Brain microvascular endothelial cell (primary cell): ENCODE measurements at places on chromosomes 5 and 9.
A peak's percentile ranks its signal among the peaks of the same experiment; 100 is the strongest.

- DNase-seq, result no peak
These were observed 143.9 kb downstream of the SEMA5A start for GRCh38 chr5:9401786-9402472.

DNA sequence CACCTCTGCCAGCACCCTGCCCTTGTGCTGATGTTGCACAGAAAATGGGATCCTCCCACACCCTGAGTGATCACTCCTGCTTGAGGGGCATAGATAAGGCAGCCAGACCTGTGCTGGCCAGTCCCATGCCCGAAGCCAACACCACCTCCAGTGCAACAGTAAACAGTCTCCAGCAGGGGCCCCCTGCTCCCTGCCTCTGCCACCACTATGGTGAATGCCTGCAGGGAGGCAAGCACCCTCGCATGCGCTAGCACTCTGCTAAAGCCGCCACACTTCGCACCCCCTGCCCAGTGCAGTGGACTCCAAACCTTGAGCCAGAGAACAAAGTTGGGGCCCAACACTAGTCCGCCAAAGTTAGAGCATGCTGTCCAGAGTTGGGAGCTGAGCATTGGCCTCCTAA lies 118.7 kb downstream of the PJA2 start:
- DNase-seq, result no peak

DNA sequence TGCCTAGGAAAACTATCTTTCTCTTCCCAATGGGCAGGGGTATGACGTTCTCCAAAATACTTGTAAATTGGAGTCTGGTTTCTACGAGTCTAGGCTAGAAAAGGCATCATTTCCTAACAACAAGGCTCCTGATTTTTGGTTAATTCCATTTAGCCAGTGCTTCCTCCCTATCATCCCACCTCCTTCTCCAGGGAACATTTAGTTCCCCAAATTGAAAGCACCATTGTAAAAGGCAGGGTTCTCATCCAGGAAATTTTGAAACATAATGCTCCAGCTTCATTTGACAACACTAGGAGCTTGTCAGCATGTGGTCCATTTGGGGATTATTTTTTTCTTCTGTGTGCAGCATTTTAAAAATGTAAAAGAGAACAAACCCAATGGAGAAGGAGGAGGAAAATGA lies 256.5 kb upstream of the GRIA1 start:
- no peak for DNase-seq

GRCh38 chr9:131319486-131319885 lies 30.0 kb downstream of the PLPP7 start:
- no peak for DNase-seq

DNA sequence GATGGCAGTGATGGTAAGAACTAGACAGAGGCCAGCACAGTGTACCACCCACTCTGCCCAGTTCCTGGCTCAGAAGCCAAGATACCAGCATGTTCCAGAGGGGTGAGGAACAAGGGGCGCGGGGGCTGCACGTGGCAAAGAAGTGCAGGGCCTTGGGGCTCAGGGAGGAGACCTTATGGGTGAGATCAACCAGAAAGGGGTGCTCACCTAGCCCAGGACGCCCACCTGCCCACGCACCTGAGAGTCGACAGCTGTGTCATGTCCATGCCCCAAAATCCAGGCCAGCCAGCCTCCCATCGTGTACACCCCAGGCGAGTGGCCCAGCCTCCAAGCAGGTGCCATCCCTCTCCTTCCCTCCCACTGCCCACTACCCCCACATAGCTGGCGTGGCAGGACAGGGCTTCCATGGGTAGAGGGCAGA lies 34.9 kb downstream of the BICD2 start:
- DNase-seq, result no peak

GRCh38 chr5:136894070-136894469 lies 528.7 kb upstream of the TRPC7 start:
- no peak for DNase-seq

DNA sequence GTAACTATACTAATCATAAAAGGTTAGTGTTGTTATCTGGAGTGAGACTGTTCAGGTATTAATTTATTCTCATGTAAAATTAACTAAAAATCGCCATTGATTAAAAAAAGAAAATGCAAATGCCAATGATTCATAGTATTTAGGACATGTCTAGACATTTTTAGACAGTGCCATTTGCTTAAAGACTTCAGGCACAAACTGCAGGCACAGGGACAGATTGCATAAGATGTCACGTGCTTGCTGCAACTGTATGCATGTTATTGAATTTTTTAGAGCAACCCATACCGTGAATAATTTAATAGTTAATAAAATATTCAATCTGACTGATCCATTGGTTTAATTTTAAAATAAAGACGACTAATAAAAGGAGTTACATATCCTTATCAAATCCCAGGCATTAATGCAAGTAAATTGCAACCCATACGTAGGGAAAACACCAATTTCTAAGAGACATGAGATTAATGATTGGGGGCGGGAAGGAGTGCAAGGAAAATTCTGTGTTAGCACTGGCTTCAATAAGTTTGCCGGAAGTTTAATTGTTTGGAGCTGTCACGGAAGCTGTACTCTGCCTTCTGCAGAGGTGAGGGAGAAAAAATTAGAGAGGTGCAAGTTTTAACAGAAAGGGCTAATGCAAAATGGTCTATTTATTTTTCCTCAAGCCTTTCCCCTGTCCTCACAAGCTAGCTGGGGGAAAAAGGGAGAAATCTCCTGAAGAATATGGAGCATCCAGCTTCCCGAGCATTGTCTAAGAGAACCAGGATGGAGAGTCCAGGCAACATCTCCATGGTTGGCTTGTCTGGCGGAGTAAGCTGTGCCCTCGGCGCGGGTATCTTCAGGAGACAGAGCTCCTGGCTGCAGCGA lies 2.9 kb downstream of the EDIL3 start:
- peak; percentile 22 for DNase-seq

- DNase-seq, result no peak
These were observed 68.2 kb downstream of the FAM114A2 start for GRCh38 chr5:153970496-153970895.

- no peak for DNase-seq
These were observed 480.4 kb upstream of the COX7C start for GRCh38 chr5:86137297-86137696.

DNA sequence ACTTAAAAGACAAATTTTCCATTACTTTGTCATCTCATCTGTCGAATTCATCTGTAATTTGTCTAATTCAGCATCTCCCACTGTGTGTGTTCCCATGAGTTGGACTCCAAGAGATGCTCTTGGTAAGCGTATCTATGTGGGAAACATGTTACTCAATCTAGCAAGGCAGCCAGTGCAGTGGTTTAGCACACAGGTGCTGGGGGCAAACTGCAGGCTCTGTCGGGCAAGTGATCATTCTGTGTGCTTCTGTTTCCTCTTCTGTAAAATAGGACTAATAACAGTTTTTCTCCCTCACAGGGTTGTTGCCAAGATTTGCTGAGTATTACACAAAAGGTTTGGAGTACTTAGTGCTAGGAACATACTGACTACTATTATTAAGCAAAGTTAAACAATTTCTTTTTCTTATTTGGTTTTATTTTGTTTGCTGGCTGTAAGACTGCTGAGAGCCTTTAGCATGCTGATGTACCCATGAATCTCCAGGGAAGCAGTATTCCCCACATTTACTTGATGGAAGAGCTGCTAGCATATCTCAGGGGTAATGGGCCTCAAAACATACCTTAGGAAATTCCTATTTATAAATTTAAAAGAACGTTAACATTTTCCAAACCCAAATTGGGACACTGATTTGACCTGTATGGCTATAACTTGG lies 709 bp upstream of the GAPT start:
- no peak for DNase-seq

GRCh38 chr5:142215915-142216681 lies 107.5 kb downstream of the NDFIP1 start:
- peak; percentile 97 for DNase-seq

- no peak for DNase-seq
These were observed 3.2 kb downstream of the HNRNPH1 start for GRCh38 chr5:179620293-179620692.

DNA sequence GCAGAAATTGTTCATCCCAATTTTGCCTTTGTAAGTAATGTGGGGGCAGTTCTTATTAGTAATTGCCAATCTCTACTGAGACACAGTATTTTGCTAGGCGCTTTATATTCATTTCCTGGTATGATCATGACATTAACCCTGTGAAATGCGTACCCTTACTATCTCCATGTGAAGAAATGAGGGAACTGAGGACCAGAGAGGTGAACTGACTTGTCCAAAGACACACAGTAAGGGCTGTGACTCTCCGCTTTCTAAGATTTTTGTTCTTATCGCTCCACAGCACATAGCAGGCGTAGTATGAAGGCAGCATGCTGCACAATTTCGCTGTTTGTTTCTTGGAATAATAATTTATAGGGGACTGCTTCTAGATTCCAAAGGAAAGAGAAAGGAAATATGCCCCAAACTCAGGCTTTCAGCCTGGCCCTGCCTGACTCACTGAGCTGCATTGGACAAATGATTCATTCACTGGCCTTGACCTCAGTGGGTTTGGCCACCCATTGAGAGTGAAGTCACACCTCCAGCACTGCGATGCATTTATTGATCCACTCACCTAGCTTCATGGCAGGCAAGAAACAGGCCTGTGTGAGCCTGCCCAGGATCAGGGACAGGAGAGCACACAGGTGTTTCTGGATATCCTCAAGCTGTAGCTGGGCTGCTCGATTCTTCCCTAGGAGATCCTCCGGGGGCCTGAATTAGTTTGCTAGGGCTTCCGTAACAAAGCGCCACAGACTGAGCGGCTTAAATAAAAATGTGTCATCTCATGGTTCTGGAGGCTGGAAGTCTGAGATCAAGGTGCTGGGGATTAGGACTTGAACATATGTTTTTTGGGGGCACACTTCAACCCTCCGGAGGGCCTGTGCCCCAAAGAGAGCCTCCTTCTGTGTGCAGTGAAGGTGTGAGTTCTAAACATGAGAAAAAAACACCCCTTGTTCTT lies 7.2 kb upstream of the DUSP1 start:
- DNase-seq, result peak; percentile 94

GRCh38 chr9:106983346-106983745 lies 120.4 kb downstream of the ZNF462 start:
- DNase-seq, result no peak

- peak; percentile 79 for DNase-seq
These were observed 22.2 kb downstream of the BHMT start for GRCh38 chr5:79133657-79134451.

DNA sequence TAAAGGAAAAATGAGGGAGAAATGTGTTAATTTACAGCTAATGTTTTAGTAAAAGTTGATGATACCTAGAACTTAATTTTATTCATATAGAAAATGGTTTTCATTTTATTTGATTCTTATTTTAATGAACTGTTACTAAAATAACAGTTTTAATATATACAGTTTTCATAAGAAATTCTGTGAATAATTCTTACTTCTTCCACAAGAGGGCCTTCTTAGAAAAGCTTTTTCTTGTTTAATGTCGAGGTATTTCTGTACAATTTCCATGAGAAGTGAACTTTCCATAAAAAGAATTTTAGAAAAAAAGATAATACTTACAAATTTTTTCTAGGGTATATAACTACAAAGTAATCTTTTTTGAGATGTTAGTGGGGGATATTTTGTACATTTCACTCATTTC lies 73.9 kb downstream of the KLF9 start:
- no peak for DNase-seq

GRCh38 chr9:4375424-4376200 lies 75.7 kb upstream of the GLIS3 start:
- DNase-seq, result peak; percentile 45

- no peak for DNase-seq
These were observed 88.1 kb downstream of the OTULIN start for GRCh38 chr5:14752497-14753071.

GRCh38 chr5:133612249-133612860 lies at the start of gene FSTL4:
TSS of gene FSTL4 (minus strand) at chr5:133612541.
- no peak for DNase-seq

GRCh38 chr5:173451651-173452050 lies 123.4 kb upstream of the STC2 start:
- DNase-seq, result no peak

GRCh38 chr5:143683459-143683858 lies 128.5 kb upstream of the HMHB1 start:
- DNase-seq, result no peak

DNA sequence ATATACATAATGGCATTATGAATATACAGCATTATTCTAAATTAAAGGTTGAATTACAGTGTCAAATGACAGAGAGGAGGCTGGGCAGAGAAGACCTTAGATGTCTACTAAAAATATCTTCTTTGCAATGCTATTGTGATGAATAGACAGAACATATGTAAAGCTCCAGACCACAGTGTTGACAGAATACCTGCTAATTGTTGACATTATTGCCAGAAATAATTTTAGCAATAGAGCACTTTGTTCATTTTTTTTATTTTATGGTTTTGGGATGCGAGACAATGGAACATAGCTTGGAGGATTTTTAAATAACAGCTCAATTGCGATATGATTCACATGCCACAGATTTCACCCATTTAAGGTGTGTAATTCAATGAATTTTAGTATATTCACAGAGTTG lies 508.8 kb downstream of the PSAT1 start:
- no peak for DNase-seq

- no peak for DNase-seq
These were observed 16.6 kb downstream of the PDZD2 start for GRCh38 chr5:31655491-31655890.

DNA sequence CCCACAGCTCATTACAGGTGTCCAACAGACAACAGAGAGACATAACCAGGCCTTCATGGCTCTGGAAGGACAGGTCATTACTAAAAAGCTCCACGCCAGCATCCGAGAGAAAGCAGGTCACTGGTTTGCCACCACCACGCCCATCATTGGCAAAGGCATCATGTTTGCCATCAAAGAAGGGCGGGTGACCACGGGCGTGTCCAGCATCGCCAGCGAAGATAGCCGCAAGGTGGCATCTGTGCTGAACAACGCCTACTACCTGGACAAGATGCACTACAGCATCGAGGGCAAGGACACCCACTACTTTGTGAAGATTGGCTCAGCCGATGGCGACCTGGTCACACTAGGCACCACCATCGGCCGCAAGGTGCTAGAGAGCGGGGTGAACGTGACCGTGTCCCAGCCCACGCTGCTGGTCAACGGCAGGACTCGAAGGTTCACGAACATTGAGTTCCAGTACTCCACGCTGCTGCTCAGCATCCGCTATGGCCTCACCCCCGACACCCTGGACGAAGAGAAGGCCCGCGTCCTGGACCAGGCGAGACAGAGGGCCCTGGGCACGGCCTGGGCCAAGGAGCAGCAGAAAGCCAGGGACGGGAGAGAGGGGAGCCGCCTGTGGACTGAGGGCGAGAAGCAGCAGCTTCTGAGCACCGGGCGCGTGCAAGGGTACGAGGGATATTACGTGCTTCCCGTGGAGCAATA lies 29.3 kb upstream of the WWC1 start:
- DNase-seq, result no peak
